T-helper 9 cell (primary cell): ENCODE measurements at places on chromosomes 5 and 9.

DNA sequence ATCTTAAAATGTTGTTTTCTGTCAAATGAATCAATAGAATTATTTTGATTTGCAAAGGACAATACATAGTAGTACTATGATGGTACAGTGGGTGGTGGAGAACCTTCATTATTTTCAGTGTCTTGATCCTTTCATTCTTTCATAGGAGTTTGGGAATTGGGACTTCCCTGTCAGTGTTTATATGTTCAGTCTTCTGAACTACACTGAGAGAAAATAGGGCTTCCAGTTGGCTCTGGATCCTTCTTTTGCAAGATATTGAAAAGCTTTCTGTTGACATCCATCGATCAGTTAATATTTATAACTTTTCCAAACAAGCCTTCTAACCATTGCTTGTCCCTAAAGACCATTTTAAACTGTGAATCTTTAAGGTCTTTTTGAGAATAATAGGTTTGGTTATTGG lies 94.7 kb downstream of the XRCC4 start:
- no peak for DNase-seq

DNA sequence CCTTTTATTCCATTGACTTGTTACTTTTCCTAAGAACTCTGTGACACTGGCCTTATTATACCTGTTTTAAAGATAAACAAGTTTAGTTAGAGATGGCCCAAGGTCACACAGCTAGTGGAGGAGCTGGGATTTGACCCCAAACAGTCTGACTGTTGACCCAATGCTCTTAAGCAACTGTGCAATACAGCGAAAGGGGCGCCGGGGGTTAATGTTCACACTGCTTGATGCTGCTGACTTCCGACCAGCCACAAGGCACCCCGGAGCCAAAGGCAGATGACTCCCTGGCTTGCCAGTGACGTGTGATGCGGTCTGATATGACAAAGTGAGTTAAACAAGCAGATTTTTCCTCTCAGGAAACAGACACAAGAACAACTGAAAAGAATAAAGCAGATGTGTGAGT lies 23.9 kb downstream of the PIK3R1 start:
- peak; percentile 65 for DNase-seq

GRCh38 chr9:33718987-33719386 lies 76.4 kb upstream of the PRSS3 start:
- no peak for DNase-seq

DNA sequence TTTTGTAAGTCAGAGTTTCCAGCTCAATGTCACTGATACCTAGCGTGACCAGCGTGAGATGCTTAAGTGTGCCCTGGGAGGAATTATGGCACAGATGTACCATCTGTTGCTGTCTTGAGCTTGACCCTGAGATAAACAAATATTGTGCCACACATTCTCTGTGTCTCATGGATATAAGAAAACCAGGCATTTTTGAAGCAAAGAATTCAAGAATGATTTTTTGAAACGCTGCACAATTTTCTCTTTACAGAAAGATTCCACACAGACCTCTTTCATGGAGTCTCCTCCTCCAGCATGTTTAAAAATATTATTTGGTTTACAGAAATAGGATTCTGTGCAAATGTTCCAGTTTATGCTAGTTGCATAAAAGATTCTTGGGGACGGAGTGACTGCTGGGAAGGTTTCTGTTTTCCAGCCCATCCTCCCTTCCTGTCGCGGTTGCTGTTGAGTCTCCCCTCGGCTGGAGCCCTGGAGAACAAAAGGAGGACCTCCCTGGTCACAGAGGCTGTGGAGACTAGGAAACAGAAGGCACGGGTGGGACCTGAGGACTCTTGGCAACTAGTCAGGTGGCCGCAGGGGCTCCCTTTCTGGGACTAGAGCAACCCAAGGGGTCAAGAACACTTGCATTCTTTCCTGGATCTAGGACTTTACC lies 120.8 kb downstream of the RASGRF2 start:
- DNase-seq = no peak

DNA sequence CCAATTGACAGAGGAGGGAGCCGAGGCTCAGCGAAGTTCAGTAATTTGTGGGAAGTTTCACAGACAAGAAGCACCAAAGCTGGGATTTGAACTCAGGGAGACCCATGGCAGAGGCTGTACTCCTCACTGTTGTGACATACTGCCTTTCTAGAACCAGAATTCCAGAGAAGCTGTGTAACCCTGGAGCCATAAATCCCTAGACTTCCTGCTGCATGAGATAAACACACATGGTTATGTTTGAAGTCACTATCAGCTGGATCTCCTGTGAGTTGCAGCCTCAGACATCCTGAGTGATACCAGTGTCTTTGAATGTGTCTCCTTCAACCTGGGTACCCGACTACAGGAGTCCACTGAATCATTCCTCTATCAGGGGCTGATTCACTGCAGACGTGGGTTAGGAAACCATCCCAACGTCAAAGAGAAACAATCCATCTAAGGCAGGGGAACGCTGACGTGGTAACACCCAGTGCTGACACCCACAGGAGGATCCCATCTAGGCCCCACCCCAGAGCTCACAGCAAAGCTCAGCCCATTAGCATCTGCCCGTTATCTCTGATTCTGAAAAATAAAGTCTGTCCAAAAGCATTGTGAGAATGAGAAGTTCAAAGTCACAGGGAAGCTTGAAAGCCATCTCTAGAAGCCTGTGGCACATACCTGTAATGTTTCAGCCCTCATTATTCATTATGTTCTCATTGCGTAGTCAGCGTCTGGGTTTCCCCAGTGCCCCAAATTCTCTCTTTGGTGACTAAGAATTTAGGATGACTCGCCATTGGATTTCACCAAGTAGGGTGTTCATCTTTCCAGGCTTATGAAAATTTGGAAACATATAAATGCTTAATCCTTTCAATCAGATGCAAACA lies 36.3 kb upstream of the BASP1 start:
- no peak for DNase-seq

DNA sequence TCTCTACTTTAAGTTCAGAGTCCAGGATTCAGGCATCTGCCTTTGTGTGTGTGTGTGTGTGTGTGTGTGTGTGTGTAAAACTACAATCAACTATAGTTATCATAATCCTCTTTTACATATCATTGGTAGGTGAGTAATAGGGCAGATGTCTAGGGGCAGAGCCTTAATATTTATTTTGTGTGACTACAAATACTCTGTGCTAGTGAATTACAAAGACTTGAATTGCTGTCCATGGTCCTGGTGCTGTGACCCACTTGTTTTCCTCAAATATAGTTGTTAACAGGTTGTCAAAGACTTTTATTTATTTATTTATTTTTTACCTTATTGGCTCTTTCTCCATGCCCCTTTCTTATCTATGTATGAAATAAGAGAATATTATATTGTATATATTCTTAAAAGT lies 196.8 kb downstream of the ANXA1 start:
- no peak for DNase-seq
